ENCODE measurements at places on chromosomes 1 and 21. TPM values are rescaled to one million over a fixed set of nuclear protein-coding genes. Genes with fewer than 3 reads are reported as not detected.

- H3K27me3 ChIP-seq: no peaks in the 10 kb centered on the region
- DNase-seq: no peak
- H3K4me1 ChIP-seq: no peaks in the 10 kb centered on the region
- H3K27ac ChIP-seq: no peak overlapping the region
These were observed 164.8 kb downstream of the PATJ start for GRCh38 chr1:61907102-61907501.

- peaks cover 49% of the 10 kb centered on the region for H3K4me1 ChIP-seq
- H3K27ac ChIP-seq: no peak overlapping the region
- no peaks in the 10 kb centered on the region for H3K27me3 ChIP-seq
- peaks cover 21% of the 10 kb centered on the region for H3K36me3 ChIP-seq
These were observed 1.6 kb downstream of the TADA1 start for GRCh38 chr1:166874464-166874863.

GRCh38 chr1:10724948-10725847, 71.2 kb downstream of the CASZ1 start:
- no peak overlapping the region for H3K27ac ChIP-seq
- no peak overlapping the region for H3K4me3 ChIP-seq
- DNase-seq: no peak

GRCh38 chr1:63119575-63120155, 202.7 kb upstream of the FOXD3 start:
- no peak for DNase-seq
- H3K27me3 ChIP-seq: no peaks in the 10 kb centered on the region
- H3K27ac ChIP-seq: no peak overlapping the region
- H3K4me1 ChIP-seq: no peaks in the 10 kb centered on the region

Gene S100A5
- not detected for total RNA-seq

Gene DVL1
- 96.2 TPM for total RNA-seq

Gene KRTAP21-2
- total RNA-seq: not detected

Gene BRINP2
- total RNA-seq: not detected

DNA sequence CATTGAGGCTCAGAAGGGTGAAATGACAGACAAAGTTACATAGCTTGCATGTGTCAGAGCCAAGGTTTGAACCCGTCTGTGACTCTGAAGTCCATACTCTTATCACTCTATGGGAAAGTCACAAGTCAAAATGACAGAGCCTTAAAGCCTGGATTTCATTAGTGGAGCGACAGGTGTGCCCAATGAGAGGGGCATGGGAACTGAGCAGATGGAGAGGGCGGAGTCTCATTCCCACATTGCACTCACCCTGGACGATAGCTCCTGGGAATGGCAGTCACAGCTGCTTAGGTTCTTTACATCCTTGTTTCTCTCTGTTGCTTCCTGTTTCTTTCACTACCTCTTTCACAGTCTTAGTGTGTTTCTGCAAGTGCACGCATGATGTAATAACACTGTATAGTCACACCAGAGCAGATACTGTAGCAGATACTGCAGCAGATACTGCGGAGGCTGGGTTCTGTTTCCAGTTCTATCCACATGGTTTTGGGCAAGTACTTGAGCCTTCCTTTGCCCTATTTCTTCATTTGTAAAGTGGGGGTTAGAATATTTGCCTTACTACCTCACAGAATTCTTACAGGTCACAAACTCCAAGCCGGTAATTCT, 127.2 kb downstream of the ZSCAN20 start:
- no peak for DNase-seq
- peaks cover 36% of the 10 kb centered on the region for H3K27me3 ChIP-seq
- no peak overlapping the region for H3K4me3 ChIP-seq
- H3K4me1 ChIP-seq: no peaks in the 10 kb centered on the region

DNA sequence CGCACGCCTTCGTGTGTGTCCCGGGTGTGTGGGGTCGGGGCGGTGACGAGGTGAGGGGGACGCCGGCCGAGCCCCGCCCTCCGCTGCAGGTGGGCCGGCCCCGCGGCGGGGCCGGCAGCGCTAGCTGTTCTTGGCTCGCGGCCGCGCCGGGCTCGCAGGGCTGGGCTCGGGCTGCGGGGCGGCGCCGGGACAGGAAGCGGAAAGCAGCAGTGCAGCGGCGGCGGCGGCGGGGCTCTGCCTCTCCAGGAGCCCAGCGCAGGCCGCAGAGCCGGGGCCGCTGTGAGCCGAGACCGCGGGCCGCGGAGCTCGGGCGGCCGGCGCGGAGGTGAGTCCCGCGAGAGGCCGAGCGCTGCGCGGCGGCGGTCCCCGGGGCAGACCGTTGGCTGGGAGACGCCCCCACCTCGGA, at the start of gene VANGL1:
TSS of gene VANGL1 (plus strand) at position 209 of the 406 bp plus-strand sequence. CDS start 9,444 bp downstream, outside the sequence.
- DNase-seq: peak; percentile 70

Gene AJAP1
- total RNA-seq: not detected

Gene NHLH1
- total RNA-seq: 0.20 TPM

Gene DMRTA2
- total RNA-seq: not detected

- H3K4me3 ChIP-seq: no peak overlapping the region
- no peaks in the 10 kb centered on the region for H3K27me3 ChIP-seq
- DNase-seq: peak; percentile 81
- H3K4me1 ChIP-seq: peaks cover 5% of the 10 kb centered on the region
- peaks cover 6% of the 10 kb centered on the region for H3K36me3 ChIP-seq
These were observed 4.1 kb downstream of the AXDND1 start for GRCh38 chr1:179369751-179370341.

- no peaks in the 10 kb centered on the region for H3K27me3 ChIP-seq
- peaks cover 85% of the 10 kb centered on the region for H3K36me3 ChIP-seq
- H3K4me3 ChIP-seq: no peak overlapping the region
- DNase-seq: no peak
- H3K27ac ChIP-seq: peak overlapping the region; percentile 16
- H3K4me1 ChIP-seq: peaks cover 36% of the 10 kb centered on the region
These were observed 5.5 kb downstream of the ETV3 start for GRCh38 chr1:157132616-157133167.

DNA sequence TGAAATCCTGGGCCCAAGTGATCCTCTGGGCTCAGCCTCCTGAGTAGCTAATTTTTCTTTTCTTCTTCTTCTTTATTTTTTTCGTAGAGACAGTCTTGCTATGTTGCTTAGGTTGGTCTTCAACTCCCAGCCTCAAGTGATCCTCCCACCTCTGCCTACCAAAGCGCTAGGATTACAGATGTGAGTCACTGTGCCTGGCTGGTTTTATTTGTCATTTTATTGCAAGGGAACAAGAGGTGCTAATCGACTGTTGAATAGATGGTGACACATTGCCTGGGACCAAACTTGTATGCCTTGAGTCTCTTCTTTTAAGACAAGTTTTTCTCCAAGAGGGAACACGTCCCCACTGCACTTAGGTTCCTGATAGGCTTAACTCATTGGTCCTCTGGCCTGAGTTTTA, 20.0 kb upstream of the KLHDC8A start:
- no peaks in the 10 kb centered on the region for H3K27me3 ChIP-seq
- peaks cover 36% of the 10 kb centered on the region for H3K4me1 ChIP-seq
- no peaks in the 10 kb centered on the region for H3K36me3 ChIP-seq
- DNase-seq: peak; percentile 75
- H3K27ac ChIP-seq: no peak overlapping the region

Gene FCRL1
- total RNA-seq: not detected

Gene FMO5
- total RNA-seq: 0.86 TPM

Gene CFH
- total RNA-seq: 31.6 TPM

- H3K4me1 ChIP-seq: peaks cover 24% of the 10 kb centered on the region
- peak overlapping the region; percentile 48 for H3K4me3 ChIP-seq
- no peaks in the 10 kb centered on the region for H3K27me3 ChIP-seq
- no peaks in the 10 kb centered on the region for H3K36me3 ChIP-seq
These were observed 6.8 kb downstream of the SPRR5 start for GRCh38 chr1:152953761-152954160.

GRCh38 chr1:94111879-94112278, 9.1 kb downstream of the ABCA4 start:
- H3K27me3 ChIP-seq: peaks cover 18% of the 10 kb centered on the region
- no peaks in the 10 kb centered on the region for H3K4me1 ChIP-seq
- no peak for DNase-seq
- H3K27ac ChIP-seq: no peak overlapping the region
- H3K4me3 ChIP-seq: no peak overlapping the region

- H3K4me1 ChIP-seq: no peaks in the 10 kb centered on the region
- H3K4me3 ChIP-seq: no peak overlapping the region
- no peaks in the 10 kb centered on the region for H3K27me3 ChIP-seq
These were observed 20.5 kb upstream of the XPR1 start for GRCh38 chr1:180611016-180611930.

GRCh38 chr1:48697066-48697707, 79.5 kb downstream of the BEND5 start:
- H3K36me3 ChIP-seq: no peaks in the 10 kb centered on the region
- H3K4me3 ChIP-seq: no peak overlapping the region
- peaks cover 16% of the 10 kb centered on the region for H3K27me3 ChIP-seq
- peaks cover 10% of the 10 kb centered on the region for H3K4me1 ChIP-seq
- peak; percentile 68 for DNase-seq

DNA sequence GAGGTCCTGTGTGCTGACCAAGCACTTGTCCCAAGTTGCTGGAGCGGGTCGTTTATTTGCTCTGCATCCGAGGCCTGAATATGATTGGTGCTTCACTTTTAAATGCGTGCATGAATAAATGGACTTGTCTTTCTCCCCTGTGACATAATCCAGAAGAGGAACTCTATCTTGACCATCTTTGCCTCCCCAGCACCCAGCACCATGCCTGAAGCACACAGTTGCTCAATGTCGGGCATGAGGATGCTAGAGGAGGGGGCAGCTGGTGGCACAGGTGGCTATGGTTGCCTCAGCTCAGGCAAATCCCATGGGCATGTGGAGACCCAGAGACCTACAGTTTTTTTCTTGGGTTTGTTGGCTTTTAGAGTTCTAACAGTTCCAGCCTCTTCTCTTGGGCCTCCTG, 142.6 kb downstream of the KAZN start:
- no peaks in the 10 kb centered on the region for H3K36me3 ChIP-seq
- H3K4me3 ChIP-seq: no peak overlapping the region
- H3K27ac ChIP-seq: peak overlapping the region; percentile 82

- DNase-seq: no peak
- no peak overlapping the region for H3K4me3 ChIP-seq
- no peaks in the 10 kb centered on the region for H3K27me3 ChIP-seq
- no peak overlapping the region for H3K27ac ChIP-seq
- H3K36me3 ChIP-seq: no peaks in the 10 kb centered on the region
- no peaks in the 10 kb centered on the region for H3K4me1 ChIP-seq
These were observed 8.0 kb upstream of the AKR1A1 start for GRCh38 chr1:45542591-45542990.

- DNase-seq: peak; percentile 95
- peaks cover 33% of the 10 kb centered on the region for H3K4me1 ChIP-seq
- no peaks in the 10 kb centered on the region for H3K36me3 ChIP-seq
- H3K27ac ChIP-seq: peak overlapping the region; percentile 83
These were observed 30.8 kb downstream of the GORAB start for GRCh38 chr1:170562646-170563338.

DNA sequence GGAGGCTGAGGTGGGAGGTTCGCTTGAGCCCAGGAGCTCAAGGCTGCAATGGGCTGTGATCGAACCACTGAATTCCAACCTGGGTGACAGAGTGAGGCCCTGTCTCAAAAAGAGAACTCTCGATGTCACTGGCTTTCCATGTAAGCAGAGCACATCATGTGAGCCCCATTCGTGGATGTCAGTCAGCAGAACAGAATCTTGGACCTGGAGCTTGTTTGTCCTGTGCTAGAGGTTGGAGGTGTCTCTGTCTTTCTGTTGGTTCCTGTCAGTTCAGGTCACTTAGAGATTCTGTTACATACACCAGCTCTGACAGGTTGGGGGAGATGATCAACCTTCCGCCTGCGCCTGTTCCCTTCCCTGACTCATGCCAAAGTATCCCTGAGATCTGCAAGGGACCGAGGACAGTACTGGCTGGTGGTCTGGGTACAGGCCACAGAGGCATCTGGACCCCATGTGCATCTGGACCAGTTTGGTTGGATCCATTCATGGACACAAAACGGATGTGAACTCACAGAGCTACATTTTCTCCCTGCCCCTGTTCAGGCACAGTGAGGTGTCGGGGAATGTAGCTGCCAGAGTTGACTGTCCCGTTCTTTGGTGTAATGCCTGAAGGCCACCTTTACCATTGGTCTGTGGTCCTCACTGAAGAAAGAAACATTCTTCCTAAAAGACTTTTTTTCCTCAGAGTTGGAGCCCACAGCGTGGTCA, 10.0 kb downstream of the ARF1 start:
- peak overlapping the region; percentile 41 for H3K27ac ChIP-seq
- peaks cover 92% of the 10 kb centered on the region for H3K36me3 ChIP-seq

DNA sequence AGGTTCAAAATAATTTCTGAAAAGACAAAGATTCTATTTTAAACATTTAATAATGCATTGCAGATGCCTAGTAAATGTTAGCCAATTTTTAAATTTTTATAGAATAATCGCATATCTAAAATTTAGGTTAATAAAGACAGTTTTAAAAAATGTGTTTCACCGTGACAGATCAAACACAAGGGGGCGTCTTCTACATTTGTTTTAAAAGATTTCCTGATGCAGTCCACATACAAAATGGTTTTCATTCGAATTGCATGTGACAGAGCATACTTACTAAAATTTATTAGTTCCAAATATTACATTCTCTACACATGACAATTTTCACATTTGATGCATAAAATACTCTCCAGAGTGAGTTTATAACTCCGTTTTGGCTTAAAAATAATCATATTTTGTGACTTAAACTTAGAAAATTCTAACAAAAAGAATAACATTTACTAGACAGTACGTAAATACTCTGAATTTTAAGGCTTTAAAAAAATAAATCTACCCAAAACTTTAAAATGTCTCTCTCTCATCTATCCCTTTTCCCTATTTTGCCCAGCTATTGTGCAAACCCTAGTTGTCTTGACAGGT, 75.5 kb downstream of the ADAMTS1 start:
- no peaks in the 10 kb centered on the region for H3K36me3 ChIP-seq
- no peak overlapping the region for H3K27ac ChIP-seq
- H3K27me3 ChIP-seq: no peaks in the 10 kb centered on the region
- H3K4me3 ChIP-seq: no peak overlapping the region

Gene DNASE2B
- not detected for total RNA-seq

Gene INAVA
- 25.1 TPM for total RNA-seq

Gene FCN3
- total RNA-seq: not detected

Gene HSF2BP
- 5.3 TPM for total RNA-seq

DNA sequence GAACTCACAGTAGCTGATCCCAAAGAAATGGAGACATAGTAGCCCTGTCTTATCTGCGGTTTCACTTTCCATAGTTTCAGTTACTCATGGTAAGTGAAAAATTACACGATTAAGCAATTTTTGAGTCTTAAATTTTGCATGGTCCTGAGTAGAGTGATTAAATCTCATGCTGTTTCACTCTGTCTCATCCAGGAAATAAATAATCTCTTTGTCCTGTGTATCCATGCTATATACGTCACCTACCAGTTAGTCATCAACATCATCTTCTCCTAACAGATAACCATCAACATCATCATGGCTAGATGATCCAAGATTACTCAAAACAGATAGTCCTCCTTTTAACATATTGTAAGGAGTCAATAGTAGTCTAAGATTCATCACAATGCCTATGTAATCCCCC, 1589.3 kb downstream of the BRINP3 start:
- H3K4me1 ChIP-seq: no peaks in the 10 kb centered on the region
- H3K36me3 ChIP-seq: no peaks in the 10 kb centered on the region
- H3K4me3 ChIP-seq: no peak overlapping the region
- H3K27ac ChIP-seq: no peak overlapping the region

DNA sequence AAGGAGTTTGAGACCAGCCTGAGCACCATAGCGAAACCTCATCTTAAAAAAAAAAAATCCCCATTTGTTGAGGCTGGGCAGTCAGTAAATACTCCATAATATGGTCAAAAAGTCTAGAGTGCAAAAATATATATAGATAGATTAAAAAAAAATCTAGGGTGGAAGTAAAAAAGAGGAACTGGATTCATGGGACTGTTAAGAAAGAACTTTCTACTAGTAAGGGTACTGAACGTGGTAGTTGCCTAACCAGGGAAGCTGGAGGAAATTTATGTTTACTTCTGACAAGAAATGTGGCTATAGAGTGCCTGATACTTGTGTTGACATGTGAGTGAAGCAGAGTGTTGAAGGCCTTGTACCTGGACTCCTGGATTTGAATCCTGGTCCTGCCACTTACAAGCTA, 265.9 kb upstream of the FAM78B start:
- no peaks in the 10 kb centered on the region for H3K27me3 ChIP-seq
- H3K36me3 ChIP-seq: no peaks in the 10 kb centered on the region
- H3K27ac ChIP-seq: no peak overlapping the region
- no peak for DNase-seq

Gene CAMSAP2
- total RNA-seq: 144 TPM

Gene TMEM82
- not detected for total RNA-seq

Data from MCF 10A (cell line).